ENCODE measurements at places on chromosomes 2 and 18.

DNA sequence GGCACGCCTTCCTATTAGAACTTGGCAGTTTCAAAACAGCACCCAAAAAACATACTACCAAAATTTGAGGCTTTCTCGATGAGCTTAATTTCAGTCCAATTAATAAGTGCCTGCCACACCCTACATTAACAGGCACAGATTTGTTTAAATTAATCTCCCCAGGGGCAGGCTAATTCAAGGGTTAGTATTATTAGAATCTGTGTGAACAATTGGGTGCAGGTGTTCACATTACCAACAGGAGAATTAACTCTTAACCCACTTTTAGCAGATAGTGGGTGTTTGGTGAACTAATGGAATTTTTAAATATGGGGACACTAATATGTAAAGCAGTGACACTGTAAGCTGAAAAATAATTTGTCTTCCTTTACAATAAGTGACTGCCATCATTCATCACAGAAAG is 4.1 kb downstream of the MBD2 start:
- no peaks in the 10 kb centered on the region for H3K27me3 ChIP-seq
- DNase-seq = no peak
- H3K27ac ChIP-seq = no peak overlapping the region
- H3K4me3 ChIP-seq = no peak overlapping the region
- no peaks in the 10 kb centered on the region for H3K36me3 ChIP-seq
- H3K4me1 ChIP-seq = peaks cover 26% of the 10 kb centered on the region

GRCh38 chr2:70988151-70988550 is 6.5 kb downstream of the TEX261 start:
- peaks cover 64% of the 10 kb centered on the region for H3K36me3 ChIP-seq
- peaks cover 3% of the 10 kb centered on the region for H3K4me1 ChIP-seq
- H3K27me3 ChIP-seq = no peaks in the 10 kb centered on the region
- H3K4me3 ChIP-seq = no peak overlapping the region

- no peaks in the 10 kb centered on the region for H3K36me3 ChIP-seq
- H3K27ac ChIP-seq = no peak overlapping the region
- no peaks in the 10 kb centered on the region for H3K4me1 ChIP-seq
These were observed 8.3 kb upstream of the TBC1D8 start for GRCh38 chr2:101159526-101159925.

GRCh38 chr18:35458677-35459441 is 38.9 kb downstream of the INO80C start:
- DNase-seq = no peak
- H3K36me3 ChIP-seq = no peaks in the 10 kb centered on the region
- no peak overlapping the region for H3K27ac ChIP-seq

DNA sequence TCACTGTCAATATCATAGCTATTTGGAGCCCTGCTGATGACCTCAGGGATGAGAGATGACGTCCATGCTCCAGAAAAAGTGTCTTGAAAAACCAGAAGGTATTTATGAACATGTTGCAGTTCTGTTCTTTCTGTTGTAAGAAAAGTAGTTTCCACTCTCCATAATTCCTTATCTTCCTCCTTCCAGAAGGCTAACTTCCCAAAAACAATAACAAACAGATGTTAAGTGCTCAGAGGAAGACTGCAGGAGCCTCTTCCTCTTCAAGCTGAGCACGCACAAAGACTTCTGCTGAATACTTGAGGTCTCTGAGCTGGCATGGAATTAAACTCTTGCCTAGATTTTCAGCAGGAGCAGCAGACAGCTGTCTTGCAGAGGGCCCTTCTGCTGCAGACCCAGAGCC is 434.5 kb upstream of the KLHL29 start:
- H3K36me3 ChIP-seq = no peaks in the 10 kb centered on the region
- no peaks in the 10 kb centered on the region for H3K4me1 ChIP-seq
- H3K27me3 ChIP-seq = no peaks in the 10 kb centered on the region
- no peak overlapping the region for H3K27ac ChIP-seq
- H3K4me3 ChIP-seq = no peak overlapping the region
